ENCODE measurements at places on chromosomes 16 and 17.

- DNase-seq = peak; percentile 39
Measured at GRCh38 chr16:87463722-87464690, 28.8 kb downstream of the ZCCHC14 start.

GRCh38 chr17:82962163-82962720, 117.2 kb upstream of the METRNL start:
- peak; percentile 34 for DNase-seq

- DNase-seq = no peak
Measured at GRCh38 chr17:49191409-49191916, 18.9 kb downstream of the GNGT2 start.

- no peak for DNase-seq
Measured at GRCh38 chr16:27335349-27336053, 21.7 kb downstream of the IL4R start.

GRCh38 chr17:17710728-17711541, 29.7 kb downstream of the RAI1 start:
- DNase-seq = no peak

DNA sequence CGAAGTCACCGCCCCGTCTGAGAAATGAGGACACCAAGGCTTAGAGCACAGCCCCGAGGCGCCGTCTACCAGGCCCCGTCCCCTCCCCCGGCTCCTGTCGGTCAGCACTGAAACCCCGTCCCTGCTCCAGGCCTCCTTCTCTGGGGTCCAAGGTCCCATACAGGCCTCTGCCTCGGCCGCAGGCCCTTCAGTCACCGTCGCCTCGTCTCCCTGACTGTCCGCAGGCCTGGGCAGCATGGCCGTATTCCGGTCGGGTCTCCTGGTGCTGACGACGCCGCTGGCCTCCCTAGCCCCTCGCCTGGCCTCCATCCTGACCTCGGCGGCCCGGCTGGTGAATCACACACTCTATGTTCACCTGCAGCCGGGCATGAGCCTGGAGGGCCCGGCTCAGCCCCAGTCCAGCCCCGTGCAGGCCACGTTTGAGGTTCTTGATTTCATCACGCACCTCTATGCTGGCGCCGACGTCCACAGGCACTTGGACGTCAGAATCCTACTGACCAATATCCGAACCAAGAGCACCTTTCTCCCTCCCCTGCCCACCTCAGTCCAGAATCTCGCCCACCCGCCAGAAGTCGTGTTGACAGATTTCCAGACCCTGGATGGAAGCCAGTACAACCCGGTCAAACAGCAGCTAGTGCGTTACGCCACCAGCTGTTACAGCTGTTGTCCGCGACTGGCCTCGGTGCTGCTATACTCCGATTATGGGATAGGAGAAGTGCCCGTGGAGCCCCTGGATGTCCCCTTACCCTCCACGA, 617 bp downstream of the COASY start:
- DNase-seq = no peak

GRCh38 chr16:72658888-72659717, 388.8 kb downstream of the ZFHX3 start:
- no peak for DNase-seq

DNA sequence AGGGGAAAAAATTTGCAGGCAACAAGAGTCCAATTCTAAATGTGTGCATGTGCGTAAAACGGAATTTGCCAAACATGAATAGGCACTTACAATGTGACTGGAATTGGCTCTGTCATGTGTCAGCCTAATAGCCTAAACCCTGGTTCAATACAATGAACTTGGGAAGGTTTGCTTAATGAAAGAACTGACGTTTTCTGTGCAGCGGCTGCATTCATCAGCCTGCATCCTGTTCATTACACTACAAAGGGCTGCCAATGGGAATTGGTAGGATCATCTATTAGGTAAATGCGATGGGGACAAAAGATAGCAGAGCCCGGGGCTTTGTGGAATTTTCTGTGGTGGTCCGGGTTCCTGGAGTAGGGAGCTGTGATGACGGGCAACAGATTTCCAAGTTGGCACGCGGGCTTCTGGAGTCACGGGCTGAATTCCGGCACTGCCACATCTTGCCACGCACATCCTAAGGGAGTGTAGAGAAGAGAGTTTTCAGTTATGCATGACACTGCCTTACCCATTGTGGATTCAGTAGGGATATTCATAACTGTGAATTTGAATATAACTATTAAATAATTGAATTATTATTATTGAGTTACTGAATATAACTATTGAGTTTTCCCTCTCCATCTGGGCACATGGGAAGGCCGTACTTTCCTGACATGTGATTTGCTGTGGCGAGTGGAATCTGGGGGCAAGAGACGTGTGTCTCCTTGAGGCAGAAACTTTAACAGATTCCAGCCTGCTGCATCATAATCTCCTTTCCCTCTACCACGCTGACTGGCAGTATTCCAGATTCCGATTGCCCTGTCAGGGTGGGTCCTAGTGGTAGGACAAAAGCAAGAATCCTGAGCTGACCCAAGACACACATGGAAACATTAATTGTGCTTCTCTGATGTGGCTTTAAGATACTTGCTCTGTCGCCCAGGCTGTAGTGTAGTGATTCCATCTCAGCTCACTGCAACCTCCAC, 565.6 kb downstream of the WWOX start:
- DNase-seq = no peak

GRCh38 chr16:50866806-50867205, 124.9 kb downstream of the CYLD start:
- DNase-seq = no peak

DNA sequence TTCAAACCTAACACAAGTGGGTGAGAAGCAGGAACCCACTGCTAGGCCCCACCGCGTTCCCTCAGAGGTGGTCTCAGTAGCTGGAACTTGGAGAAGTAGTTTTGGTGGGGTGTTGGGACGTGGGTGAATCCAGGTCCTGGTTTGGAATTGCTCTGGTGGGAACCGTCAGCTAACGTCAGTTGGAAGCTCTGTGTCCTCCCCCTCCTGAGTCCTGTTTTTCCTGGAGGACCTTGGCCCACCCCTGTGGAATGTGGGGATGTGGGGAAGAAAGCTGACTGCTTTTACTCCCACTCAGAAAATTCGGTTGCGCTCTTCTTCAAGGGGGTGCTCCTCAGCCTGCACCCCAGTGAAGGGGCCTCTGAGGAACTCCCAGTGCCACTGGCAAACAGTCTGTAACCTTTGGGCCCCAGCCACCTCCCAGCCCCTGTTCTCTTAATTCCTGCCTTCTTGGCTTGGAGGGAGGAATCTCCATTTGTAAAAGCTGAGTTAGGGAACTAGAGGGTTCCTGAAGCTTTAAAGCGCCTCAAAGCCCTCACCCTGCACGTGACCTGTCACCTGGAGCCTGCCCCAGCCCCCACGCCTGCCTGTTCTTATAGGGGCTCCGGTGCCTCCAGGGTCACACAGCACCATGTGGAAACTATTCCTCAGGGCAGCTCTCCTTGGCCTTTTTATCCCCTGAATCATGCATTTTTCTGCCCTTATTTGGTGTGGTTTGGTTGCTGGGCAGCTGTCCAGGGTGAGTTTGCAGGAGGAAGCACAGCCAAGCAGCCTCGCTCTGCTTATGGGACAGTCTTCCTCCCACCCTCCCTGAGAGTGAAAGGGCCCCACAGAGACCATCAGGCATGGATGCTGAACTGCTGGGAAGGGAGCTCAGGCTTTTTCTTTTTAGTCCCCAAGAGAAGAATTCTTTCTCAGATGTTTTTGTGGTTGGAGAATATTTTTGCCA, 16.2 kb upstream of the NAGLU start:
- DNase-seq = peak; percentile 62

- peak; percentile 78 for DNase-seq
Measured at GRCh38 chr17:705863-706262, 8.8 kb downstream of the VPS53 start.

GRCh38 chr17:81518785-81519283, 6.2 kb upstream of the ACTG1 start:
- DNase-seq = no peak

DNA sequence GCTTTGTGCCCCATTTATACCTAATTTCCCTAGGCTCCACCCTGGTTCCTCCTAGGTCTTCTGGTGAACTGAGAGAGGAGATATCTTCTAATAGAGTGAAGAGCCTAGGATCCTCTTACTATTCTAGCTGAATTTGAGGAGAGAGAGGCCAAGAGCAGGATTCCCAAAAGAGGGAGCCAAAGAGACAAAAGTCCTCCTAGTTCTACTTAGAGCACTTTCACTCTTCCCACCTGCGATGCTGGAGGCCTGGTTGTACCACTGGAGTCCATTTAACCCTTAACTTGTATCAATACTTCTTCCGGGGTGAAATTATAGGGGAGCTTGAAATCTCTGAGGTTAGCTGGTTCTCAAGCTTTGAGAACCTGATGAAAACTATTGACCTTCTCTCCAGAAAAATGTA, 3.4 kb upstream of the SSH2 start:
- DNase-seq = no peak

GRCh38 chr16:54447576-54448440, 161.2 kb upstream of the IRX3 start:
- DNase-seq = peak; percentile 47
